ENCODE measurements at places on chromosomes 5 and 9. TPM values are rescaled to one million over a fixed set of nuclear protein-coding genes. Genes with fewer than 3 reads are reported as not detected.
A peak's percentile ranks its signal among the peaks of the same experiment; 100 is the strongest.

Gene CD274
- total RNA-seq = not detected

Gene PCDHA13
- total RNA-seq = 9.8 TPM

Gene ZNF354B
- total RNA-seq = 12.3 TPM

- DNase-seq = no peak
- no peaks in the 10 kb centered on the region for H3K4me1 ChIP-seq
- H3K27me3 ChIP-seq = no peaks in the 10 kb centered on the region
- no peak overlapping the region for H3K4me3 ChIP-seq
- no peak overlapping the region for H3K27ac ChIP-seq
Measured at GRCh38 chr5:117652036-117652957, 1077.7 kb upstream of the SEMA6A start.

DNA sequence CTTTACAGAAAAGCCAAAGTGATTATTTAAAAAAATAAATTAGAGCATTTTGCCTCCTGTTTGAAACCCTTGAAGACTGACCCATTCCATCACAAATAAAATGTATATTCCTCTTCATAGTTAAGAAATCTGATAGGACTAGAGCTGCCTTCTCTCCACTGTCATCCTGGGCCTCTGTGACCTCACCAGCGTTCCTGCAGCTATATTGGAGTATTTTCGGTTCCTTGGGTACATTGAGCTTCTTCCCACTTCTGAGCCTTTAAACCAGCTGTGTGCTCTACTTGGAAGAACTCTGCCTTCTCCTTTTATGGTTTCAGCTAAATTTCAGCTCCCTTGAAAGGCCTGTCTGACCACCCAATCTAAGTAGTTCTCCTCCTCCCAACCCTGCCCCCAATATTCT is 99.1 kb upstream of the ABCA1 start:
- H3K27ac ChIP-seq = no peak overlapping the region
- no peaks in the 10 kb centered on the region for H3K36me3 ChIP-seq
- no peaks in the 10 kb centered on the region for H3K27me3 ChIP-seq
- no peak overlapping the region for H3K4me3 ChIP-seq

DNA sequence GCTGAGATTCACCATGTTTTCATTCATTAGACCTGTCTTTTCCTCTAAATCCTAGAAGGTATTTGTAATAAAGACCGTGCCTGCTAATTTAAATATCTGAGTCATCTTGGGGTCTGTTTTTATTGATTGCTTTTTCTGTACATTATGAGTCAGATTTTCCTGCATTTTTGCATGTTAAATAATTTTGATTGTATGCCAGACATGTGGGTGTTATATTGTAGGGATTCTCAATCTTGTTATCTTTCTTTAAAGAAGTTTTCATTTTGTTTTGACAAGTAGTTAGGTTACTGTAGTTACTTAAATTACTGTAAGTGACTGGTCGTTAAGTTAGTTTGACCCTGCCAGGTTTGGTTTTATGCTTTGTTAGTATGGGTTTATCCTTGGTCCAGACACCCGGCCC is 35.1 kb downstream of the EXOSC2 start:
- peak overlapping the region; percentile 46 for H3K27ac ChIP-seq
- no peaks in the 10 kb centered on the region for H3K27me3 ChIP-seq
- DNase-seq = no peak
- peaks cover 13% of the 10 kb centered on the region for H3K4me1 ChIP-seq

- peaks cover 24% of the 10 kb centered on the region for H3K36me3 ChIP-seq
- H3K27ac ChIP-seq = peak overlapping the region; percentile 88
Measured at GRCh38 chr9:131429121-131430012, 35.5 kb downstream of the PRRC2B start.

DNA sequence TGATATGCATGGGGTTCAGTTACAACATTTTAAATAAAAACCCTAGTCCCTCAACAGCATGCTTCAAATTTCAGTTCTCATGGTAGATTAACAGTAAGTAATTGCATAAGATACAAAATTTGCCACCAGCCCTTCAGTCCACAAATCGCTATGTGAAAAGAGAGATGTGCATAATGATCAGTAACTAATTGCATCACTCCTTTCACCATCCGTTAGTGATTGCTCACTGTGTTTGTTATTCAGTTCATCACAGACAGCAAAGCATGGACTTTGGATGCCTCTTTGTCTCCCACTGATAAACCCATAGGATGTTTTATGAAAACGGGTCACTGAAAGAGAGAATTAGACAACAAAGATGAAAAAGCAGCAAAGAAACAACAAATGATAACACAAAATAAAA is 103.2 kb downstream of the MCTP1 start:
- no peaks in the 10 kb centered on the region for H3K36me3 ChIP-seq
- H3K27me3 ChIP-seq = no peaks in the 10 kb centered on the region
- DNase-seq = no peak
- H3K27ac ChIP-seq = no peak overlapping the region
- H3K4me3 ChIP-seq = no peak overlapping the region

GRCh38 chr5:125002727-125003598 is 256.5 kb upstream of the ZNF608 start:
- H3K36me3 ChIP-seq = no peaks in the 10 kb centered on the region
- H3K27me3 ChIP-seq = no peaks in the 10 kb centered on the region
- peak; percentile 67 for DNase-seq
- peaks cover 52% of the 10 kb centered on the region for H3K4me1 ChIP-seq
- peak overlapping the region; percentile 28 for H3K27ac ChIP-seq

- H3K36me3 ChIP-seq = no peaks in the 10 kb centered on the region
- H3K27me3 ChIP-seq = no peaks in the 10 kb centered on the region
- H3K27ac ChIP-seq = no peak overlapping the region
- peaks cover 15% of the 10 kb centered on the region for H3K4me1 ChIP-seq
Measured at GRCh38 chr9:5514617-5515260, 4.4 kb downstream of the PDCD1LG2 start.

- peaks cover 15% of the 10 kb centered on the region for H3K4me1 ChIP-seq
- H3K4me3 ChIP-seq = no peak overlapping the region
- no peaks in the 10 kb centered on the region for H3K36me3 ChIP-seq
- DNase-seq = no peak
- no peaks in the 10 kb centered on the region for H3K27me3 ChIP-seq
Measured at GRCh38 chr5:177508837-177509236, 789 bp downstream of the DOK3 start.

- H3K4me1 ChIP-seq = no peaks in the 10 kb centered on the region
- H3K27ac ChIP-seq = no peak overlapping the region
- DNase-seq = no peak
- H3K27me3 ChIP-seq = no peaks in the 10 kb centered on the region
Measured at GRCh38 chr5:115450741-115451140, 93.8 kb downstream of the FEM1C start.

- no peaks in the 10 kb centered on the region for H3K36me3 ChIP-seq
- H3K27me3 ChIP-seq = no peaks in the 10 kb centered on the region
- no peaks in the 10 kb centered on the region for H3K4me1 ChIP-seq
Measured at GRCh38 chr5:42645138-42645537, 111.5 kb upstream of the CCDC152 start.

GRCh38 chr5:36606428-36607113 is at the start of gene SLC1A3:
Gene SLC1A3 (plus strand): TSS chr5:36606606. CDS start chr5:36608424, 1,818 bp downstream.
- DNase-seq = peak; percentile 84
- H3K4me3 ChIP-seq = peak within 1 kb of the TSS; percentile 86
- H3K4me1 ChIP-seq = peaks cover 35% of the 10 kb centered on the region

DNA sequence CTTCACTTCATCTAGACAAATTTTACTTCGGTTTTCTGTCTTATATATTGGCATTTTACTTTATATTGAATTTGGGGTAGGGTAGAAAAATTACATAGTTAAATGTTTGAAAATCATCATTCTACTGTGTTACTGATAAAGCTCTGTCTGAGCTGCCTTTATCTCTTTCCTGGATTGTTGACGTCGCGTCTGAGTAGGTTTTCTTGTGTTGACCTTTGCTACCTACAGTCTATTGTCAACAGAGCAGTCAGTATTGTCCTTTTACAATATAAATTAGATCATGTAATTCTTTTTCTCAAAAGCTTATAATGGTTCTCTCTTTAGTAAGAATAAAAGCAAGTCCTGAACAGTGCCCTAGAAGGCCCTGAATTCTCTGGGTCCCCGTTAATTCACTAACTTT is 128.2 kb downstream of the HACD4 start:
- no peak for DNase-seq
- H3K27me3 ChIP-seq = no peaks in the 10 kb centered on the region
- no peak overlapping the region for H3K27ac ChIP-seq
- H3K4me3 ChIP-seq = no peak overlapping the region
- no peaks in the 10 kb centered on the region for H3K4me1 ChIP-seq
- no peaks in the 10 kb centered on the region for H3K36me3 ChIP-seq

- no peak overlapping the region for H3K4me3 ChIP-seq
- no peaks in the 10 kb centered on the region for H3K27me3 ChIP-seq
- DNase-seq = no peak
- H3K36me3 ChIP-seq = no peaks in the 10 kb centered on the region
Measured at GRCh38 chr9:101509572-101509971, 24.1 kb upstream of the RNF20 start.

- no peaks in the 10 kb centered on the region for H3K36me3 ChIP-seq
- no peaks in the 10 kb centered on the region for H3K27me3 ChIP-seq
- no peak overlapping the region for H3K27ac ChIP-seq
Measured at GRCh38 chr5:2998106-2998505, 246.6 kb upstream of the IRX2 start.

- DNase-seq = no peak
- H3K36me3 ChIP-seq = no peaks in the 10 kb centered on the region
- H3K27me3 ChIP-seq = no peaks in the 10 kb centered on the region
- H3K27ac ChIP-seq = no peak overlapping the region
- H3K4me3 ChIP-seq = no peak overlapping the region
Measured at GRCh38 chr9:106376689-106377088, 486.3 kb upstream of the ZNF462 start.

DNA sequence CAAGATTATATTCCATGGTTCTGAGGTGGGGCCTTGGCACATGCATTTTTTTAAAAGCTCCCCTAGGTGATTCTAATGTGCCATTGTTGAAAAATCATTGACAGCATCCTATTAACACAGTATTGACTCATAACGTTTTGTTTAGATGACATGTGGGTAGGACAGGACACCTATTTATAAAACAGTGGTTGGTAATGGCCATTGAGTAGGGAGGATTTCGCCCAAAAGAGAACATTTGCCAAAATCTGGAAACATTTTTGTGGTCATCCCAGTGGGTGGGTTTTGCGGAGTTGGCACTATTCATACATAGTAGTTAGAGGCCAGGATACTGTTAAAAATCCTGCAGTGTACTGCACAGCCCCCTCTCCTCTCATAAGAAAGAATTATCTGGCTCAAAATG is 6.4 kb upstream of the CHD1 start:
- peaks cover 28% of the 10 kb centered on the region for H3K4me1 ChIP-seq
- H3K4me3 ChIP-seq = no peak overlapping the region
- DNase-seq = no peak
- no peaks in the 10 kb centered on the region for H3K36me3 ChIP-seq

DNA sequence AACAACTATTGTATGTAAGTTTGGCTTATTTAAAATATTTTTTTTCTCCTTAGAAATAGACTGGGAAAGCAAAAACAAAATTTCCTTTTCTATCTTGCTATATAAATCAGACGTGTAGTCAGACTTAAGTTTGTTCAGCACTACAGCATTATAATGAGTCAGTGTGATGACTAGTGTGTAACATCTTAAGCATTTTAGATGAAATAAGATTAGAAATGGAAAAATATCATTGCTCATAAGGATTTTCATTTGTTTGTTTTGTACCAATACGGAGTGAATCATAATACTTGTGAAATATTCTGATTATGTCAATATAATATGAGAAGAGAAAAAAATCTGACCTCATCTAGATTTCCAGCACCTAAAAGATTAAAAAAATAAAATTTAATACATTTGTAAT is 64.7 kb upstream of the RICTOR start:
- no peaks in the 10 kb centered on the region for H3K27me3 ChIP-seq
- no peaks in the 10 kb centered on the region for H3K36me3 ChIP-seq
- no peak overlapping the region for H3K27ac ChIP-seq
- no peak overlapping the region for H3K4me3 ChIP-seq
- H3K4me1 ChIP-seq = no peaks in the 10 kb centered on the region
- DNase-seq = no peak

DNA sequence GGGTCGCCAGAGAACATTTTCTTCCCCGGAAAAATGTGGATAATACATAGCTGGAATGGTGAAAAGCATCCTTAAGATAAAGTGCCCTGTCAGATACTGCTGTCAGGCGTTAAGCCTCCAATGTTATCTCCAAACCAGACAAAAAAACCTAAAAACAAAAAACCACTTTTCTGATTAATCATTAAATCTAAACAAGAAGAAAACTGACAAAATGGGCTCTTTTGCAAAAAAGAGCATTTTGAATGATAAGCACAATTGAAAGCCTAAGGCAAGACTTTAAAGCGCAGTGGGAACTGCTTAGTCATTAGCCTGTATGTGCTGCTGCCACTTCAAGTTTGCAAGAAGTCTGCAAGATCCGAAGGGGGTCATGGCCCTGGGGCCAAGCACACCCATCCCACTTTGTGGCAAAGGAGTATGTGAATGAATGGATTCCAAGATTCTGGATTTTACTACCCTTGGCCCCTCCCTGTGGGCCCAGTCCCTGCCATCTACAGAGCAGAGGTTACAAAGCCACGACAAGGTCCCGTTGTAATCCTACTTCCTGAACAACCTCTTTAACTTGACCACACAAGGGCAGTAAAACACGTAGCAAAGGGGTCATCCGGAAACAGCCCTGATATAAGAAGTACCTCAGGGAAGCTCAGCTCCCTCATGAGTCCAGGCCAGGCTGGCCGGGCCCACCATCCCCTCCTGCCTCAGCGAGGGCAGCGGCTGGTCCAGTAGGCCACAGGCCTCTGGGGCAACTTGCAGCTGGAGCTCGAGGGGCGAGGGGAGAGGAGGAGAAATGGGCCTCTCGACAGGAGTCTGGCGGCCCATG is 29.7 kb downstream of the SHB start:
- no peaks in the 10 kb centered on the region for H3K27me3 ChIP-seq
- no peak for DNase-seq
- H3K27ac ChIP-seq = no peak overlapping the region
- no peak overlapping the region for H3K4me3 ChIP-seq
- no peaks in the 10 kb centered on the region for H3K4me1 ChIP-seq
- no peaks in the 10 kb centered on the region for H3K36me3 ChIP-seq

Data from GM23338 (cell line).